ENCODE measurements at places on chromosomes 13 and 19. TPM values are rescaled to one million over a fixed set of nuclear protein-coding genes. Genes with fewer than 3 reads are reported as not detected.
A peak's percentile ranks its signal among the peaks of the same experiment; 100 is the strongest.

Gene ZNF536
- total RNA-seq, result 1.00 TPM

Gene DAND5
- total RNA-seq, result not detected

Gene ELSPBP1
- total RNA-seq, result not detected

- DNase-seq, result no peak
Observed at GRCh38 chr13:21106089-21106488, 44.7 kb upstream of the LATS2 start.

Gene CEBPG
- 22.4 TPM for total RNA-seq

DNA sequence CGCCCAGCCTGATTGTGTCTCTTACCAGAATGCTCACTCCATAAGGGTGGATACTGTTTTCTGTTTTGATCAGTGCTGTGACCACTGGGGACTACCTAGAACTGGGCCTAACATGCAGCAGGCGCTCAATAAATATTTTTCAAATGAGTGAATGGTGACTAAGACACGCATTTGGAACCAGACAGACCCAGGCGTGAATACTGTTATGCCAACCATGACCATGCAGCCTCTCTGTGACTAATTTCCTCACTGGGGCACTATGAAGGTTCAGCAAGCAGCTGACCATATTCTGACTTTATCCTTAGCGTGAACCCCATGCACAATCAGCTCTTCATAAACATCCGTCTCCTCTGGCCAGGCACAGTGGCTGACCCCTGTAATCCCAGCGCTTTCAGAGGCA, 13.0 kb upstream of the SPC24 start:
- DNase-seq, result no peak

- no peak for DNase-seq
Observed at GRCh38 chr19:18225702-18226468, at the start of gene PDE4C. TSS of gene PDE4C (minus strand) at chr19:18226438. CDS start at chr19:18226415, 23 bp downstream.

DNA sequence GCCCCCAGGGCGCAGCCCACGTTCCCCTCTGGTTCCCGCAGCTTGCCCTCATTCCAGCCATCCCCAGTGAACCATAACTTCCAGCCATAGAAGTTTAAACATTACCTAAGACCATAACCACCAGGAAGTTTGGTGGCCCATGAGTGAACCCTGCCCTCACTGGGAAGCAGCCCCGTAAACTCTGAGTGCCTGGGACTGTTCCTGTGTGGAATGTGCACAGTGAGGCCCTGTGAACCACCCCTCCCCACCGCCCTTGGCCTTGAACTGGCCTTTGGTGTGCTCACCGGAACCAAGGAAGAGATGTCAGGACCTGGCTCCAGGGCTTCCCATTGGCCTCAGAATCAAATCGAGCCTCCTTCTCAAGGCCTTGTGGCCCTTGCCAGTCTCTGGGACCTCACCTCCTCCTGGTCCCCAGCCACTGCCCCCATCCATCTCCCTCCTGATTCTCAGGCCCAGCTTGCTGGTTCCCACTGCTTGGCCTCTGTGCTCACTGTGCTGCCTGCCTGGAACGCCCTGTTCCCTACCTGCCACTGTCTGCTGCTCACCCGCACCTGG, 46.5 kb downstream of the DNM2 start:
- peak; percentile 89 for DNase-seq

Gene ZNF570
- total RNA-seq, result 0.37 TPM

DNA sequence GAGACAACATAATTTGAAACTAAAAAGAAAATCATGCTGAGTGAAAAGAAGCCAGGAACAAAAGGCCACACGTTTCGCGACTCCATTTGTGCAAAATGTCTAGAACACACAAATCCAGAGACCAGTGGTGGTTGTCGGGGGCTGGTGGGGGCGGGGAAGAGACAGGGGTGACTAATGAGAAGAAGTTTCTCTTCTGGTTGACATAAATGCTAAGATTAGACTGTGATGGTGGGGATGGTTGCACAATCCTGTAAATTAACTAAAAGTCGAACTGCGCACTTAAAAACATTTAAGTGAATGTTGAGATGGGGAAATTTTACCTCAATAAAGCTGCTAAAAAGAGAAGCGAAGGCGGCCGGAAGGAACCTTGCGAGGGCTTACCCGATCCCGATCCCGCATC, 7.1 kb downstream of the AKAP8 start:
- DNase-seq, result no peak

Gene ATP4A
- total RNA-seq, result not detected

GRCh38 chr19:52600639-52601024, 30.5 kb downstream of the ZNF701 start:
- DNase-seq, result peak; percentile 77

Gene ZNF723
- total RNA-seq, result not detected

DNA sequence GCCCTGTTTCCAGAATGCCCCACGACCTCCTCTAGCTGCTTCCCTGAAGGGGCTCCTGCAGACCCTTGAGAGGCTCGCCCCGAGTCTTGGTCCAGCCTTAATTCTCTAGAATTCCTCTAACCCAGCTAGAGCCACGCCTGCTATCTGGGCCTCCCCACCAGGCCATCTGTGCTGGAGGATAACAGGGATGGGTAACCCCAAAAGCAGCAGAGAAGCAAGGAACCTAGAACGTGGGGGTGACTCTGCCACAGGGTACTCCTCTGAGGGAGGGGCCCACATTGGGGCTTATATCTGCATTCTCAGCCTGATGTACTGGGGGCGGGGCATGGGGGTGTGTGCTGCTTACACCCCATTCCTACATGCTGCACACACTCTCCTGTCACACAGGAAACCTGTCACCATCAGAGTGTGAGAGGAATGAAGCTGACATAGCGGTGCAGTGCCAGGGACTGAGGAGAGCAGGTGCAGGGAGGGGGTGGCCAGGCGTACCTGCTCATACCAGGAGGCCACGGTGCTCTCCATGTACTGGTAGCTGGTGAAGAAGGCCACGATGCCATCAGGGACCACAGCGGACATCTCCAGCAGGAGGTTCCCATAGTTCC, 13.8 kb downstream of the KLC3 start:
- DNase-seq, result no peak

- no peak for DNase-seq
Observed at GRCh38 chr13:109779876-109780510, 6.4 kb downstream of the IRS2 start.

DNA sequence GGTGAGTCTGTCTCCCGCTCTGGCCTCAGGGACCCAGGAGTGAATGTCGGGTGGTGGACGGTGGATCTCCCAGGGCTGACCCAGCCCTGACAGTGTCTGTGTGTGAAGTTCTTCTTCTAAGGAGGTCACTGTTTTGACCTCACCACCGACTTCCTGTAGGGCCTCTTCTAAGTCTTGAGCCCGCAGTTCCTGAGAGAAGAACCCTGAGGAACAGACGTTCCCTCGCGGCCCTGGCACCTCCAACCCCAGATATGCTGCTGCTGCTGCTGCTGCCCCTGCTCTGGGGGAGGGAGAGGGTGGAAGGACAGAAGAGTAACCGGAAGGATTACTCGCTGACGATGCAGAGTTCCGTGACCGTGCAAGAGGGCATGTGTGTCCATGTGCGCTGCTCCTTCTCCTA, at the start of gene SIGLEC7:
Gene SIGLEC7, plus strand, starts transcription at position 183 of the 400 bp plus-strand sequence. Its CDS starts 69 bp downstream, at position 252.
- peak; percentile 22 for DNase-seq

GRCh38 chr19:31519256-31519655, 170.0 kb upstream of the TSHZ3 start:
- DNase-seq, result no peak

DNA sequence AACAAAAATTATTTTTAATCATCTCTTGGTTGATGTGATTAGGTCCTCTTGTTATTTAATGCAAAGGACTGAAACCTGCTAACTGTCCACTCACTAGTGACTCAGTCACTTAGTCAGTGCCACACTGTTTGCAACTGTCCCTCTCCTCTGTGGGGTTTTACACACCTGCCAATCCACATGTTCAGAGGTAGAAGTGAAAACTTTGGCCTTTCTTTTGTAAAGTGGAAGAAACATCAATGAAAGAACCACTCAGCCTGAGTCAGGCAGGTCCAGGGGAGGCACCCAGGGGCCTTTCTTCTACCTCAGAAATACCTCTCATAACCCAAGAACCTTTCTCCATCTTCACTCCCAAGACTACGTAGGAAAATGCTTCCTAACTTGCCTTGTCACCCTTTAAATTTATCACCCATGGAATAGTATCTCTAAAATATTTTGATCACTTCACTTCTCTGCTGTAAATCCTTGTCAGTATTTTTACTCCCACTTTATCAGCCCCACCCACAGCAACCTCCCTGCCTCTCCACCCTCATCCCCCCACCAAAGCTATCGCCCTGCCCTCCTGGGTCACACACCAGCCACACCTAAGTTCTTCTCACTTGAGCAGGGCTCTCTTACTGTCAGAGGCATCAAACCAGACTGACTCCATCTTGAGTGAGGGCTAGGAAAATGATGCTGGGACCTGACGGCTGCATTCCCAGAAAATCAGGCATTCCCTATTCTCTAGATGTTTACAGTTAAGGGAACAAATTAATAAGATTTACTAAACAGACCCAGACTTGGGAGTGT, 29.6 kb upstream of the EEF1AKMT1 start:
- no peak for DNase-seq

DNA sequence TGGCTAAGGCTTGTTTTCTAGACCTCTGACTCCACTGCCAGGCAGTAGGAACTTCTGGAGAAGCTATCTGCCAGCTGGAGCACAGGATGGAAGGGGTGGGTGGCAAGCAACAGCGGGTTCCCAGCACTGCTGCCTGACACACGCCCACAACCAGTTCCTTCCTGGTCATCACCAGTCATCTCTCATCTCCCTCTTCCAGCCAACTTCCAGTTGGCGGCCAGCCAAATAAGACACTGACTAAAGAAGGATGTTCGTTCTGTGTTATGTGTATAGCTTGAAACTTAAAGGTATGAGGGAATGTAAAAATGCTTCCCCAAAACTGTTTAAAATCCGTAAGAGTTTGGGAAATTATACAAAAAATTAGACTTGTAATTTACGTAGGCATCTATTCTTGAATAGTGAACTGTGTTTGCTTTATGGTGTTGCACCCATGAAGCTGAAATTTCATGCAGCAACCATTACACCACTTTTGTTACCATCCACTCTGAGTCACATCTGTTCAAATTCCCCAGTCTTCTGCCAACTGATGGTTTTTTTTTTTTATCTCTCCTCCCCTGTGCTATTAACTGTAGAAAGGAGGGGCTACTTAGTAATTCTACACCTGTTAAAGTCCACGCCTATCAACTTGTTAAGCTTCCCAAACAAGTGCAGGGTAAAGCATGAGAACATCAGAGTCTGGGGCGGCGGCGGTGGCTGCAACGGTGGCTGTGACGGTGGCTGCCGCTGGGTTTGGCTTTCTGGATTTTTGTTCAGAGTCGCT, 86.2 kb upstream of the FRY start:
- peak; percentile 27 for DNase-seq

Gene VSTM1
- not detected for total RNA-seq

DNA sequence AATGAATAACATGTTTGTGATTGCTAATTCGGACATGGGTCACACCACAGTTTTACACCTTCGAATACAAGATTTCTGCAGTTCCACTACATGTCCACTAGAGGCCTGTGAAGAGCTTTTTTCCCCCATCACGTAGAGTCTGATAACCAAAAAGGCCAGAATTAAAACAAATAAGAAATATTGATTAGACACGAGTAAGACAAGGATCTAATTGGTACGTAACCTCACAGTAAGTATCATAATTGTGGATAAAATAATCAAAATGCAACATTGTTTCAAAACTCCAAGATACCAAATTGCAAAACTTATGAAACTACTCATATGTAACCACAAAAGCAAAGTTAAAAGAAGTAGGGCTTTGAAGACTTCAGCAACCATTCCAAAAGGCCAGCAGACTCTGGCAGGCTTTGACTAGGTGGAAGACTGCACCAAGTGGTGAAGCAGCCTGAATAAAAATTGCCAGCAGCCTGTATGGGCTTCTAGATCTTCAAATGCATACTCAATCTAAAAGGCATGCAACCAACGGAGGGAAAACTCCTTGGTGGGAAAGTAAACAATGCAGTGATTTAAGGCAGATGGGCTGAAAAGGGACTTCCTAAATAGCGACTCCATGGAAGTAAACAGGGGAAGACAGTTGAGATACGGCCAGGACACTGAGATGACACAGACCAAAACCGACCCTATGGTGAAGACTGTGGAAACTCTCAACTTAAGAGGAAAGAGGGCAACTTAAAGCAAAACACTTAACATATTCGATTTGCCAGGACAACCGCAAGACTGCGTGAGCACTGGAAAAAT, 56.7 kb downstream of the STARD13 start:
- no peak for DNase-seq

DNA sequence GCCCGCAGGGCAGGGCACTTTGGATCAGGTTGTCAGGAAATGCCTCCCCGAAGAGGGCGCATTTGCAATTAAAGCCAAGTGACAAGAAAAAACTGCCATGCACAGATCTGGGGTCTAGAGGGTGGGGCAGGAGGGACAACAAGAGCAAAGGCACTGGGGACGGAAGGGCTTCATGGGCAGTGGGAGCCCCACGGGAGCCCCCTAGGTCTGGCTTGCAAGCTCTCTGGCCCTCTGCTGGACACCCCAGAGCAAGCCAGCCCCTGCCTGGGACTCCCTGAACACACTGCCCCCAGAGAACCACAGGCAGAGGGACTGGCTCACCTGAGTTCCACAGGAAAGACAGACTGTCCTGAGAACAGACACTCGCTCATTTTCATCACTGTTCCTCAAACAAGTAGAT, 30.2 kb upstream of the C19orf12 start:
- DNase-seq, result no peak

DNA sequence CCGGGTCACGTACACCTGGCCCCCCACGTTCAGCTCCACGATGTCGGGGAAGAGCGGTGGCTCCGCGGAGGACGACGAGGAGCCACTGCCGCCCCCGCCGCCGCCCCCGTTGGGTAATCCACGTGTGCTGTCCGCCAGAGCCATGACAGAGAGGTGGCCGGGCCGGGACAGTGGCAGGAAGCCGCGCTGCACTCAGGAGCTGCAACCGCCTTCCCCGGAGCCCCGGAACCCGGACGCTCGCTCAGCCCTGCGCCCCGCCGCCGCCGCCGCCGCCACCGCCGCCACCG, 257 bp downstream of the KCTD12 start:
- DNase-seq, result no peak

GRCh38 chr19:54325194-54325621, 12.2 kb upstream of the LILRA5 start:
- DNase-seq, result no peak

Gene ZNF626
- total RNA-seq, result 1.2 TPM

DNA sequence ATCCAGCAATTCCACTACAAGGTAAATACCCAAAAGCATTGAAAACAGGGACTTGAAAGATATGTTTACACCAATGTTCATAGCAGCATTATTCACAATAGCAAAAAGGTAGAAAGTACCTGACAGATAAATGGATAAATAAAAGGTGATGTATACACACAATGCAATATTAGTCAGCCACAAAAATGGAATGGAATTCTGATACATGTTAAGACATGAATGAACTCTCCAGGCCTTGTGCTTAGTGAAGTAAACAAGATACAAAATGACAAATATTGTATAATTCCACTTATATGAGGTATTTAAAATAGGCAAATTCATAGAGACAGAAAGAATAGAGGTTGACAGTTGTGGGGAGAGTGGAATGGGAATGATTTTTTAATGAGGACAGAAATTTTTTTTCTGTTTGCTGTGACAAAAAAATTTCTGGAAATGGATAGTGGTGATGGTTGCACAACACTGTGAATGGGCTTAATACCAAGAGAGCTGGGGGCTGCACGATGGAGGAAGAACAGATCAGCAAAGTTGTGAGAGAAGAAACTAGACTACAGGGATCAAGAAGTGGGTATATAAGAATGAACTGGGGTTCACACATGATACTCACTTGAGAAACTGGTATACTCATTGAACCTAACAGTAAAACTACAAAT, 137.2 kb downstream of the MZT1 start:
- no peak for DNase-seq

Gene ACER1
- not detected for total RNA-seq

- DNase-seq, result peak; percentile 15
Observed at GRCh38 chr19:52734331-52734892, 432 bp downstream of the ZNF611 start.

All from transverse colon (tissue), 4 donors.